Fibroblast of lung (primary cell): ENCODE measurements at places on chromosomes 2 and 18. TPM values are rescaled to one million over a fixed set of nuclear protein-coding genes. Genes with fewer than 3 reads are reported as not detected.

The ANKRD62 gene
- total RNA-seq: not detected in 2 replicates

The KRCC1 gene
- total RNA-seq: 36.7 and 39.3 TPM in 2 replicates

The ALPG gene
- total RNA-seq: not detected in 2 replicates

The KLHL14 gene
- not detected in 2 replicates for total RNA-seq

The KRTCAP3 gene
- 0.33 TPM in 1 of 2 replicates, not detected in the other for total RNA-seq

The TOGARAM2 gene
- total RNA-seq: 0.26 and 0.33 TPM in 2 replicates

The FOXD4L1 gene
- total RNA-seq: 0.17 and 0.26 TPM in 2 replicates

DNA sequence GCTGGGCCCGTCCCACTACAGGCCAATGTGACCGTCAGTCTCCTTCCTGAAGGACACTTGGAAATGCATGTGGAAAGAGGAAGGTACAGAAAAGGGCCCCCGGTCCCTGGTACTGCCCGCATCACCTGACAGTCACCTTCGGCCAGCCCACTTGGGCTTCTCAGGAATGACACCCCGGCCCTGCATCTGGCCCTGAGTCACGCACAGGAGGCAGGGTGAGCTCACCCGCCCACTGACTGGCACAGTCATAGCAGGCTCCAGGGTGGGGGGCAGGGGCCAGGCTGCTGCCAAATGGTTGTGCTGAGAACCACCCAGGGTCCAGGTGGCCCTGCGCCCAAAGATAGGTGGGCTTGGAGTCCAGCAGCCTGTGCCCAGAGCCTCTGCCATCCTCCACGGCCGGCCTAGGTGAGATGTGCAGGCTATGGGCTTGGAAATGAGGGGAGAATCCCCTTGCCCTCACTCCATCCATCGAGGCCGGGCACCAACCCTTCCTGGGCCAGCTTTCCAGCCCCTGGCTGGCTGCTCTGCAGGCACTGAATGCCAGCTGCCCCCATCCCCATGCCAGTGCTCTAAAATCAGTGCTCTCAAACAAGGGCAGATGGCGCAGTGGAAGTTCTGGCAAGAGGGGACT, 14.1 kb downstream of the EMX1 start:
- H3K27me3 ChIP-seq: peaks cover 48% of the 10 kb centered on the region
- DNase-seq: peak; percentile 65
- H3K27ac ChIP-seq: no peak overlapping the region
- no peaks in the 10 kb centered on the region for H3K36me3 ChIP-seq

GRCh38 chr2:159030674-159031380, 62.4 kb downstream of the TANC1 start:
- no peaks in the 10 kb centered on the region for H3K27me3 ChIP-seq
- no peaks in the 10 kb centered on the region for H3K36me3 ChIP-seq
- peaks cover 20% of the 10 kb centered on the region for H3K4me1 ChIP-seq
- H3K4me3 ChIP-seq: no peak overlapping the region
- peak; percentile 86 for DNase-seq

GRCh38 chr2:217482056-217482710, 520.6 kb downstream of the TNS1 start:
- no peak overlapping the region for H3K4me3 ChIP-seq
- H3K36me3 ChIP-seq: no peaks in the 10 kb centered on the region
- no peak for DNase-seq
- no peaks in the 10 kb centered on the region for H3K4me1 ChIP-seq
- no peaks in the 10 kb centered on the region for H3K27me3 ChIP-seq

- no peaks in the 10 kb centered on the region for H3K36me3 ChIP-seq
- no peaks in the 10 kb centered on the region for H3K4me1 ChIP-seq
- no peaks in the 10 kb centered on the region for H3K27me3 ChIP-seq
- no peak overlapping the region for H3K4me3 ChIP-seq
These were observed 361.9 kb upstream of the CHST9 start for GRCh38 chr18:27546991-27547390.

- H3K27ac ChIP-seq: no peak overlapping the region
- H3K4me1 ChIP-seq: peaks cover 8% of the 10 kb centered on the region
- no peaks in the 10 kb centered on the region for H3K27me3 ChIP-seq
- peaks cover 4% of the 10 kb centered on the region for H3K36me3 ChIP-seq
- peak; percentile 90 for DNase-seq
These were observed 6.5 kb downstream of the NCAPH start for GRCh38 chr2:96342085-96342484.

DNA sequence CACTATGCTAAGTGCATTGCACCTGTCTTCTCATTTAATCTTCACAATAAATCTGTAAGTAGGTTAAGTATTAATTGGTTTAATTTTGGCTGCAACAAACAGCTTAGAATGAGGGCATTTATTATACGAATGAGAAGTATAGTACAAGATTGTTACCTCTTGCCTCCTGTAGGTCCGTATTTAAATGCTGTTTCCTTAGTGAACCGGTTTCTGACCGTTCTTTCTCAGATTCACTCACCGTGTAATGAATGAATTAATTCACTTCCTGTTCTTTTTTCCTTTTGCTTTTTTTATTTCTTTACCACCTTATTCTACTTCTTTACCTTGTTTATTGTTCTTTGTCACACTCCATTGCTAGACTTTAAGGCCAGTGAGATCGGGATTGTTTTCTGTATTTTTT, 153.8 kb upstream of the RASGRP3 start:
- H3K27me3 ChIP-seq: no peaks in the 10 kb centered on the region
- DNase-seq: no peak
- peak overlapping the region; percentile 37 for H3K27ac ChIP-seq
- peaks cover 14% of the 10 kb centered on the region for H3K4me1 ChIP-seq
- no peak overlapping the region for H3K4me3 ChIP-seq

GRCh38 chr18:32389858-32390257, 80.8 kb downstream of the GAREM1 start:
- H3K4me3 ChIP-seq: no peak overlapping the region
- DNase-seq: no peak
- H3K27me3 ChIP-seq: no peaks in the 10 kb centered on the region

- H3K27me3 ChIP-seq: no peaks in the 10 kb centered on the region
- H3K36me3 ChIP-seq: no peaks in the 10 kb centered on the region
- H3K4me1 ChIP-seq: no peaks in the 10 kb centered on the region
- H3K4me3 ChIP-seq: no peak overlapping the region
- DNase-seq: peak; percentile 89
These were observed 20.3 kb downstream of the TBR1 start for GRCh38 chr2:161436411-161436810.

- no peak for DNase-seq
- H3K27me3 ChIP-seq: no peaks in the 10 kb centered on the region
- H3K36me3 ChIP-seq: no peaks in the 10 kb centered on the region
These were observed 68.5 kb downstream of the COBLL1 start for GRCh38 chr2:164773091-164773490.

DNA sequence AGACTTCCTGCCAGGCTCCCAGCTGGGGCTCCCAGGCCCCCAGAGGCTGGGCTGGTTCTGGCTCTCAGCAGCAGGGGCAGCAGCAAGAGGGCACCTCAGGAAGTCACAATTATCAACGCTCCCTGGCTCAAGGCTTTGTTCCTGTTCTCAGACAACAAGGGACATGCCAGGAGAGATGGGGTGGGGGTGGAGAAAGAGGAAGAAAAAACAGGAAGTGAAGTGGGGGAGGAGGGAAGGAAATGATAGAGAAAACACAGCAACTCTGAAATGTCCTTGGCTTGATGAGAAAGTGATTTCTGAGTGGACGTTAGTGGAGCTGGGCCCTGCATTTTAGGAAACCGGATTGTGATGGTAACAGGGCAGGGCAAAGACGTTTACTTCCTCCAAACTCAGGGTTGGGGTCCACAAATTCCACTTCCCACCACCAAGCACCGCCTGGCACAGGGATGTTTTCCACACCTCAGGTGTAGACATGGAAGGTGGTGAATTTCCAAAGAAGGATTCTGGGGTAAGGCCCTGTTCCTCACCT, 40.4 kb downstream of the CYRIA start:
- H3K4me1 ChIP-seq: peaks cover 6% of the 10 kb centered on the region
- no peak overlapping the region for H3K4me3 ChIP-seq
- no peak overlapping the region for H3K27ac ChIP-seq
- no peak for DNase-seq
- no peaks in the 10 kb centered on the region for H3K36me3 ChIP-seq

DNA sequence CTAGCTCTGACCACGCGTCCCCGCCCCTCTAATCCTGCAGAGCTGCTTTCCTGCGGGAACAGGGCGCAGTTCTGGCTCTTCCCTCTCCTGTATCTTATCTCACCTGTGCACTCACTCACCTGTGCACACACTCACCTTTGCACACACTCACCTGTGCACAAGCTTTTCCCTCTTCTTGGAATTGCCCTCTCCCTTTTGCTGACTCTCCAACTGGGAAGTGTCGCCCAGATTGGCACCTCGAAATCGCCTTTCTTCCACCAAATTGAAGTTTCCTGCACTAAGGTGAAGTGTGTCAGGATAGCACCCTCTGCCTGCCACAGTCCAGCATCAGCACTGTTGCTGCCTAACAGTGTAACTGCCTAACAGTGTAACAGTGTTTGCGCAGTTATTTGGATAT, 566 bp upstream of the CMPK2 start:
- no peaks in the 10 kb centered on the region for H3K36me3 ChIP-seq
- peak overlapping the region; percentile 36 for H3K4me3 ChIP-seq
- H3K27ac ChIP-seq: no peak overlapping the region
- no peaks in the 10 kb centered on the region for H3K4me1 ChIP-seq
- peaks cover 2% of the 10 kb centered on the region for H3K27me3 ChIP-seq

- no peak overlapping the region for H3K27ac ChIP-seq
- no peaks in the 10 kb centered on the region for H3K4me1 ChIP-seq
- H3K27me3 ChIP-seq: no peaks in the 10 kb centered on the region
- H3K36me3 ChIP-seq: no peaks in the 10 kb centered on the region
- DNase-seq: no peak
These were observed 37.7 kb downstream of the SPC25 start for GRCh38 chr2:168852481-168852880.

DNA sequence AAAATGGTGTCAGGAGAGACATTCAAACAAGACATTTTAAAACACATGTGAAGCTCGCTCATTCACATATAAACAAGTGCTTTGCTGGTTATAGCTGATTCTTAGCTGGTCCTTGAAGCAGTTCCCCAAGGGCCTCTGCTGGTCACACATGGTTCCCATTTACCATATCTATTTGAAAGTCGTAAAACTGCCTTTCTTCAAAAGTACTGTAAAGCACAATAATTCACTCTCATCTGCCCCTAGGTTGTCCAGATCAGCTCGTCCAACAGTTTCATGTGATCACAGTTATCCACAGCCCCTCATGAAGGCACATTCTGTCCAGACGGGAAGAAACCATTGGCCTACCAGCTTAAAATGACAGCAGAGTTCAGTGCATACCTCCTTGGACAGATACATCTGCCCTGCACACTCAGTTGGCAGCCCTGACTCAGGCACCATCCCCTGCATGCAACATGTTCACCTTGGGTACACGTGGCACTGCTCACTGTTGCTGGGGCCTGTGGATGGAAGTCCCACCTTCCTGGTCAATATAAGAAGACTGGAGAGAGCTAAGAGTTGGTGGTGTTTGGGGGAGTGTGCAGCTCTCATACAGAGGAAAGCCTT, 108.0 kb upstream of the HAAO start:
- H3K27ac ChIP-seq: no peak overlapping the region

DNA sequence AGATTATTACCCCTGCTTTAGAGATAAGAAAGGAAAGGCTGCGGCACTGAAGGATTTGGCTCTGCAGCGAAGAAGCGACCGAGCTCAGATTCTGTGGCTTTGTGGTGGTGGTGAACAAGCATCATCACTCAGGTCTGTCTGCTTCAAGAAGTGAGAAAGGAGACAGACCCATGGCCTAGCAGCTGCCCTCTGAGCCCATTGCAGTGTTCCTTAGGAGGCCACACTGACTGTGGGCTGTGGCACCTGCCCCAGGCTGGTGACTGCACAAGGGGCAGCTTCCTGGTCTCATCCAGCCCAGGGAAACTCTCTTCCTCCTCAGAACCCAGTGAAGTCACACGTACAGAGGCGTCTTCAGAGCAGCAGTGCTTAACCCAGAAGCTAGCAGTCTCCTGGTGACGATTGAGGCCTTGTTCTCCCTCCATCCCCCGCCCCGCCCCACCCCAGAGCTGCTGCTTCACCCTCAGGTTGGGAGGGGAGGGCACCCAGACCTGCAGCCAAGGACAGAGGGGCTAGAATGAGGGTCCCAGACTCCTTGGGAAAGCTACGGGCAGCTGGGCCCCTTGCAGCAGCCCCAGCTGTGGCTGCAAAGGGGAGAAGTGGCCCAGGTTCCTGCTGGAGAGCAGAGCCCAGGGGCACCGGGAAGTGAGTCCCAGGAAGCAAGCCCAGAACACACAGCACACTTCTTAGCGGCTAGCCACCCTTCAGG, 22.2 kb downstream of the BIN1 start:
- H3K4me1 ChIP-seq: peaks cover 40% of the 10 kb centered on the region
- H3K4me3 ChIP-seq: no peak overlapping the region
- peak overlapping the region; percentile 77 for H3K27ac ChIP-seq
- peak; percentile 89 for DNase-seq
- H3K36me3 ChIP-seq: no peaks in the 10 kb centered on the region

GRCh38 chr2:49162151-49162550, 7.8 kb upstream of the FSHR start:
- no peak overlapping the region for H3K27ac ChIP-seq
- peak; percentile 65 for DNase-seq
- no peaks in the 10 kb centered on the region for H3K27me3 ChIP-seq
- no peaks in the 10 kb centered on the region for H3K4me1 ChIP-seq
- H3K36me3 ChIP-seq: no peaks in the 10 kb centered on the region

GRCh38 chr2:232950751-232951150, 62.3 kb downstream of the NGEF start:
- peak; percentile 65 for DNase-seq
- H3K27ac ChIP-seq: no peak overlapping the region
- H3K27me3 ChIP-seq: peaks cover 8% of the 10 kb centered on the region
- no peaks in the 10 kb centered on the region for H3K36me3 ChIP-seq
- no peak overlapping the region for H3K4me3 ChIP-seq
- no peaks in the 10 kb centered on the region for H3K4me1 ChIP-seq

- H3K4me1 ChIP-seq: peaks cover 3% of the 10 kb centered on the region
- peaks cover 5% of the 10 kb centered on the region for H3K36me3 ChIP-seq
- no peaks in the 10 kb centered on the region for H3K27me3 ChIP-seq
- DNase-seq: no peak
These were observed 11.1 kb downstream of the SERPINB8 start for GRCh38 chr18:63980896-63981460.

GRCh38 chr2:26859622-26860021, 11.7 kb downstream of the DPYSL5 start:
- H3K27ac ChIP-seq: no peak overlapping the region
- no peaks in the 10 kb centered on the region for H3K4me1 ChIP-seq
- DNase-seq: no peak
- peaks cover 21% of the 10 kb centered on the region for H3K27me3 ChIP-seq
- no peaks in the 10 kb centered on the region for H3K36me3 ChIP-seq

DNA sequence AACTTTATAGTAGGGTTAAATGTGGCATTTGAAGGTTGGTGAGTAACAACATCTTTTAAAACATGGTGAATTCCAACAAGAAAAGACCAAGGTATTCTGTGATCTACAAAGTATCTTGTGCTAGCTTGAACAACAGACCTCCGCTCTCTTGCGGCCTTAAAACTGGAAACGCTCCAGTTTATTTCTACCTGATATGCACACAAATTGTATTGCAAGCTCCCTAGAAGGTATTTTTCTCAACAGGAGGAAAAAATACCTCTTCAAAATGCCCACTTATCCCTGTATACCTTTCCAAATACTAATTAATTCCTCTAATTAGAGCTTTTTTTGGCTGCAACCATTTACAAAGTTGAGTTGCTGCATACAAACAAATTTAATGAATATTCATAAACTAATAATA, 69.5 kb downstream of the KCNH7 start:
- H3K27ac ChIP-seq: no peak overlapping the region
- DNase-seq: no peak
- H3K4me1 ChIP-seq: no peaks in the 10 kb centered on the region
